ENCODE measurements at places on chromosomes 2 and 18. TPM values are rescaled to one million over a fixed set of nuclear protein-coding genes. Genes with fewer than 3 reads are reported as not detected.

DNA sequence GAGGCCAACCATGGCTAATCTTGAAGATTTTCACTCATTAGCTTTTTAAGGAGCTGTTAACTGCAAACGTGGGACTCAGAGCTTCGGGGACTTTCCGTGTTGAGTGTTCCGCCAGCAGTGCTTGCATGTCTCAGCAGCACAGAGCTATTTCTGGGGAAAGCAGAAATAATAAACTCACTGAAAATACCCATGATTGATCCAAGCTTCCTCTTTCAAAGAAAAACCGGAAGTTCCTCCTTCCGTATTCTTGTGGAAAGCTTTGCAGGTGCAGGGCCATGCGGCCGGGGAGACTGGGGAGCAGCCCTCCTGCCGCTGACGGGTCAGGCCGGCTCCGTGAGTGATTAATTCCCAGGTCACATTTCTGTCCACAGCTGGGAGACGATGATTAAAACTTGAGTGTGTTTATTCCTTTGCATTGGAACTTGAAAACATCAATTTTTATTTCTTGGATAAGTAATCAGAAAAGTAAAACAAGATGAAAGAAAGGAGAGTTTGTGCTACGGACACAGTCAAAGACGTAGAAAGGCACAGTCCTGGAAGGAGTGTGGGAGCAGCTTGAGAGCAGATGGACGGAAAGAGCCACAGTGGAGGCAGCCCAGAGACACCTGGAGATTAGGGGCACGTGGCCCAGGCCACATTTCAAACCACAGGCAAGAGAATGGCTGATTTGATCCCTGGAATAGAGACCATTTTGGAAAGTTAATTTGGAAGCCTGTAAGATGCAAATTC is 54.2 kb upstream of the CTDP1 start:
- no peaks in the 10 kb centered on the region for H3K27me3 ChIP-seq
- no peak overlapping the region for H3K27ac ChIP-seq
- no peak for DNase-seq

WNT10A gene
- total RNA-seq: 19.1 TPM

DNA sequence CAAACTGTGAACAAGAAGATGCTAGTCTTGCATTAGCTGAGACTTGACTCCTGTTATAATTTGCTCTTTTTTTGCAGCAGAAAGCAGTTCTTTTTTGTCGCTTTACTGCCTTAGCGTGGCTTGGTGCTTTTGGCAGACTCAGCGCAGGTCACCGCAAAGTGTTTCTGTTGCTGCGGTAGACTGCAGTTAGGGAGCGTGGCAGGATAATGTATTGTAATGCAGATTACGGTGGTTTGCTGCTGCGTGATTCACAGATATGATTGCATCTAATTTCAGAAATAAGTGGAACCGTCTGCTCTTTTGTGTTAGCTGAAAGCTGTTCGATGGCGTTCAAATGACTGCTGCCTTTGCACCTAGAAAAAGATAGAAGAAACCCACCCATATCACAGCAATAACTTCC is 131.6 kb upstream of the SATB2 start:
- H3K4me1 ChIP-seq: no peaks in the 10 kb centered on the region
- no peaks in the 10 kb centered on the region for H3K36me3 ChIP-seq
- no peak overlapping the region for H3K4me3 ChIP-seq
- no peak overlapping the region for H3K27ac ChIP-seq
- DNase-seq: no peak

LYPD1 gene
- total RNA-seq: 2.6 TPM

DNA sequence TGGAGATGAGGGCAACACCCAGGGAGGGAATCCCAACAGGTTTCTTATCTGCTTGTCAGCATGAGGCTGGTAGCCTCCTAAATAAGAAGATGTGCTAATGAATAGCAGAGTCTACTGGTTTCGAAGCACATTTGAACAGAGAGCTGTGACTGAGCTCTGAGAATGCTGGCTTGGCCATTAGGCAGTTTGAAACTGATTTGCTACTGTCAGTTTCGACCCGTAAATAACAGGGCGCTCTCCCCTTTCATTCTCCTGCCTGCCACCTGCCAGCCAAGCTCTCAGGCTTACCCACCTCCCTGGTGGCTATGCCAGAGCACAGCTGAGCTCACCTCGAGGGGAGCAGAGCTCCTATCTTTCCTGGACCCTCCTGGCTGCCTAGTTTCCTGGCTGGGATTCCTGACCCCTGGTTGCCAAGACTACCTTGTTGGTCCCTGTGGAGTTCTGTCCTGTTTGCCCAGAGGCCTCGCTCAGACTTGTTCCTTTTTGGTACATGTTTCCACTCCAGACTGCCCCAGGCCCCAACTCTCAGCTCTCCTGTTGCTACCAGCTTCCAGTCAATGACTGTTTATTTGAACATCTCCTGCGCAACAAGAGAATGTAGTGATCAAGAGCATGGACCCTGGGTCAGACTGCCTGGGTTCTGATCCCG is 102.3 kb upstream of the ALPP start:
- H3K4me1 ChIP-seq: peaks cover 7% of the 10 kb centered on the region
- H3K27ac ChIP-seq: peak overlapping the region; percentile 40
- H3K4me3 ChIP-seq: no peak overlapping the region

DNA sequence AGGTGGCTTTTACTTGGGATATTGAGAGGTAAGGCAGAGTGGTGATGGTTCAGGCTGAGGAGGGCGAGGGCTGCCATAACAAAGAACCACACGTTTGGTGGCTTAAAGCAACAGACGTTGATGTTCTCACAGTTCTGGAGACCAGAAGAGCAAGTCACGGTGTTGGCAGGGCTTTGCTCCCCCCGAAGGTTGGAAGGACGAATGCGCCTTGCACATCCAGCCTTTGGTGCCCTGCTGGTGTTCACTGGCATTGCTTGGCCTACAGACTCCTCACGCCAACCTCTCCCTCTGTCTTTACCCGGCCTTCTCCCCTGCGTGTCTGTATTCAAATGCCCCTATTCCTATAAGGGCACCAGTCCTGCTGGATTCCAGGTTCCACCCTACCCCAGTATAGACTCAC is 125.4 kb downstream of the TPO start:
- H3K36me3 ChIP-seq: no peaks in the 10 kb centered on the region
- DNase-seq: no peak
- H3K4me1 ChIP-seq: no peaks in the 10 kb centered on the region
- no peaks in the 10 kb centered on the region for H3K27me3 ChIP-seq

DNA sequence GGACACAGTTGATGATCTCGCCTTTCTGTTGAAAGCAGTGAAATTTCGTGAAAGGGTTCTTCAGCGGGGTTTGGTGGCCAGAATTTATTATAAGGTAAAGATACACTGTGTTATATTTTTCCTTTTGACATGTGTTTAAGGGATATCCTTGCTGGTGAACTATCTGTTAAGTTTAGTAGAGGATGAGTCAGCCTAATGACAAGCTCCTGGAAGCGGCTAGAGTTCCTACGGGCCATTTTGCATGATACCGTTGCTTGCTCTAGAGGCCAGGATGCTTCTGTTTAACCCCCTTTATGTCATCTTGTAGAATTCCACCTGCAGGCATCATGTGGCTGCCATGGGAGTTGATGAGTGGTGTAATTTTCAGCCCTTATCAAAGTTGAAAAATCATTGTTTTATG is 124.8 kb upstream of the BCL2L11 start:
- H3K27me3 ChIP-seq: no peaks in the 10 kb centered on the region
- DNase-seq: no peak
- no peaks in the 10 kb centered on the region for H3K4me1 ChIP-seq
- no peaks in the 10 kb centered on the region for H3K36me3 ChIP-seq

- H3K36me3 ChIP-seq: no peaks in the 10 kb centered on the region
- H3K4me3 ChIP-seq: no peak overlapping the region
- no peak for DNase-seq
- no peaks in the 10 kb centered on the region for H3K4me1 ChIP-seq
- H3K27ac ChIP-seq: no peak overlapping the region
These were observed 11.0 kb upstream of the CATIP start for GRCh38 chr2:218345491-218346236.

DLX1 gene
- not detected for total RNA-seq

MTLN gene
- total RNA-seq: 117 TPM

DNA sequence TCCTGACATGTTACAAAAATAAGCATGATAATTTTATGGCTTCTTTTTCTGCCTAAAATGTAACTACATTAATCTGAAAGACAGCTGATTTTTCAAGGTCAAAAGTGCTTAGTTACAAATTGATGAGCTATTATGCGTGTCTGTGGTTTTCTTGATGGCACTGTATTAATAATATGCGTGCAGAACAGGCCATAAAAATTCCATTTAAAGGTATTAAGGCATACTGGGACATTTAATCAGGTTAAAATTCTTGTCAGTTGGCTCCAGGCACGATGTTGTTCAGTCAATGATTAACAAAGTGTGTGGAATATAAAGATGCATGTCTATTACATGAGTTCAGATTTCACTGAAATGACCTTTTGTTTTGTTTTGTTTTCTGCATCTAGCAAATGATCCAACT is 420.1 kb upstream of the ZNF804A start:
- no peaks in the 10 kb centered on the region for H3K4me1 ChIP-seq
- no peak for DNase-seq
- no peaks in the 10 kb centered on the region for H3K27me3 ChIP-seq
- no peaks in the 10 kb centered on the region for H3K36me3 ChIP-seq
- H3K4me3 ChIP-seq: no peak overlapping the region

- H3K36me3 ChIP-seq: no peaks in the 10 kb centered on the region
- no peaks in the 10 kb centered on the region for H3K27me3 ChIP-seq
- no peak overlapping the region for H3K4me3 ChIP-seq
- no peak for DNase-seq
These were observed 44.8 kb downstream of the FTCDNL1 start for GRCh38 chr2:199806179-199806578.

- no peaks in the 10 kb centered on the region for H3K36me3 ChIP-seq
- H3K4me1 ChIP-seq: peaks cover 8% of the 10 kb centered on the region
- H3K4me3 ChIP-seq: no peak overlapping the region
These were observed 99.5 kb downstream of the TCF4 start for GRCh38 chr18:55488473-55488872.

- no peak for DNase-seq
- H3K27me3 ChIP-seq: no peaks in the 10 kb centered on the region
- no peaks in the 10 kb centered on the region for H3K36me3 ChIP-seq
These were observed 185.1 kb upstream of the LHCGR start for GRCh38 chr2:48940606-48941005.
